ENCODE measurements at places on chromosomes 12 and 14. TPM values are rescaled to one million over a fixed set of nuclear protein-coding genes. Genes with fewer than 3 reads are reported as not detected.

GRCh38 chr14:92481386-92481785 lies 32.2 kb upstream of the RIN3 start:
- DNase-seq = no peak

- DNase-seq = no peak
These were observed 250.4 kb upstream of the PPFIA2 start for GRCh38 chr12:82009524-82009923.

DNA sequence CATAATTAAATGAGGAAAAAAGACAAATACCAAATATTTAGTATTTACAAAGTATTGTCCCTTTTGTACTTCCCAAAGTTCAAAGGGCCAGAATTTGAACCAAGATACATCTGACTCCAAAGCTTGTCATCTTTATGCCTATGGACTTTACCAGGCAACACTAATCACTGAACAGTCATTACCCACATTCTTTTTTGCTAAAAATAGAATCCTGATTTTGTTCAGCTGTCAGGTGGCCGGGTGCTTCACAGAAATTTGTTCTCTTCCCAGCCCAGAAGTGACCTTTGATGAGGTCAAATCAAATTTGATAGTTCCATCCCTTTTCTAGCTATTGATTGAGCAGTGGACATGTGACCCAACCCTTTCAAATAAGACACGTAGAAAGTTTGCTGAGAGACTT lies 121.6 kb downstream of the LLPH start:
- DNase-seq = no peak

DNA sequence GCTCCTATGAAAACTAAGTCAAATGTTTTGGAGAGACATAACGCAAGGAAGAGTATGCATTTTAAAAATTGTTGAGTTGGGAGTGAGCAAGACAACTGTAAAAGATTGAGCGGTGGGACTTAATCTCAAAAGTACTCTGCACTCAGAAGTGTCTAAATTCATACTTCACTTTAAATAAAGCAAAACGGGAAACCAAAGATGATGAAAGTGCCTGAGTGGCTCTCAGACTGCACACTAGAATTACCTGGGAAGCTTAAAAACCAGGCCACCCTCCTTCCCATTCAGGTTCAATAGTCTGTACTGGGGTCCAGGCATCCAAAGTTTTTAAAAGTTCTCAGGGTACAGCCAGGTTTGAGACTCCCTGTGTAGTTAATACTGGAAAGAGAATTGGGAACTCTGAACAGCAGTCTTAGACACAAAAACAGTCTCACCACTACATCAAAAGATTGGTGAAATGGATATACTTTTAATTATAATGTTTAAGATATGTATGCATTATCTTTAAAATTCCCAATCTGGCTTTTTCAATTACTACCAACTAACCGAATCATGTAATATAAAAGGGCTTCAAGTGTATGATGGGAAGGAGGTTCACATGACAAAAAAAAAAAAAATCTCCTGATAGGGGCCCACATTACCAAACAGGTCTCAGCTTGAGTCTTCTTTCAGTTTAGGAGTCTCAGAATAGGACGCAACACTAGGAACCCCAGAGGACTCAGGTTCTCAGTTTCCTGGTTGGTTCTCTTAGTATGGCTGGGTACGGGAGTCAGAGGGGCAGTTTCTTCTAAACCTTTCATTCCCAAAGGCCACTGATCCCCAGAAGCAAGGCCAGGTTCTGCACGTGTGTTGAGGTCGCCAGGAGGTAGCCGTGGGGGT lies 1.0 kb downstream of the HOMEZ start:
- peak; percentile 43 for DNase-seq

DNA sequence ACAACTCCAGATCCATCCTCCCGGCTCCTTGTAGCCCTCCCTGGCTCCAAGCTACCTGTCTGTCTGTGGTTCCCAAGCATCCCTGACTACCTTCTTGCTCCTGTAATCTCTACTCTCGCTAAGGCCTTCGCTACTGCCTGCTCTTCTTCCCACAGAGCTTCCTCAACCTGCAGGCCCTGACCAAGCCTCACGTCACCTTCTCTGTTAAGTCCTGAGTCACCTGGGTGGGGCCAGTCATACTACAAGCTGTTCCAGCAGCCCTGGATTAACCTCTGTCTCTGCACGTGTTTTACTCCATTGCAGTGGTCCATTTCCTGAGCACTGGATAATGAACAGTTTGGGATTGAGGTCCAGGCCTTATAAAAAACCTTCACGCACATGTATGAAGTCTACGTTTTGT lies 770.7 kb downstream of the BCL11B start:
- peak; percentile 94 for DNase-seq

GRCh38 chr12:88778064-88778463 lies 197.8 kb upstream of the KITLG start:
- no peak for DNase-seq

GRCh38 chr14:37062191-37062803 lies 110.1 kb downstream of the SLC25A21 start:
- DNase-seq = no peak

DNA sequence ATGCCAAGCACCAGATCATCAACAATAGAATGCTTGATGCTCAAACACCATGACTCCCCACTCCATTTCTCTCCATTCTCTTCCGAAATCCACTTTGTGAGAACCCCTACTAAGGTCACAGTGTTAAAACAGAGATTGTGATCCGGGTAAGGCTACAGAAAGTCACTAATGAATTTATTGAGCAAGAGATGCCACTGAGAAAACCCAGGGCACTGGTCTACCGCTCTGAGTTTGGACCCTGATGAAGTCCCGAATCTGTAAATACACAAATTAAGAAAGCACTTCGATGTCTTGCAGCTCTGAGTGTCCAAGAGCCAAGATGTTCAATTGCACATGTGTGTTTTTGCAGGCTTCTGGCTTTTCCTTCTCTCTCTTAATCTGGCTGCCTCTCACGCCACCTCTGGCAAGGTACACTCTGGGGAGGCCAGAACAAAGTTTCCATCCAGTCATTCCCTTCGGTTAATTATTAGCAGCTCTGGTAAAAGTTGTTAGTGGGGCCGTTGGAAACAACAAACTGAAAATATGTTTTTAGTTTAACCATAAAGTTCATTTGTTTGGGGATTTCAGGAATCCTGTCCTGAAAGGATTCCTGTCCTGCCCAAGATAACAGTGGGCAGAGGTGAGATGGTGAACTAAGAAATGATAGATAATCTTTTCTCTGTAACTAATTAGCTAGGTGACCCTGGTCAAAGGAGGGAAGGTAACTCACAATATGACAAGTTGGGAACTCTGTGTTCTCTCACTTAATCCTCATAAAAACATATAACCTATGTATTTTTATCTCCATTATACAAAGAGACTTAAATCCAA lies 75.4 kb downstream of the BTG1 start:
- no peak for DNase-seq

- peak; percentile 78 for DNase-seq
These were observed 58.8 kb downstream of the PIK3C2G start for GRCh38 chr12:18320036-18320617.

GRCh38 chr14:65229748-65230728 lies 127.7 kb upstream of the MAX start:
- DNase-seq = no peak

Gene ACSS3
- 0.26 TPM for total RNA-seq
